ENCODE measurements at places on chromosomes 12 and 14.

GRCh38 chr12:42119085-42119633 is 25.5 kb downstream of the GXYLT1 start:
- DNase-seq, result no peak

DNA sequence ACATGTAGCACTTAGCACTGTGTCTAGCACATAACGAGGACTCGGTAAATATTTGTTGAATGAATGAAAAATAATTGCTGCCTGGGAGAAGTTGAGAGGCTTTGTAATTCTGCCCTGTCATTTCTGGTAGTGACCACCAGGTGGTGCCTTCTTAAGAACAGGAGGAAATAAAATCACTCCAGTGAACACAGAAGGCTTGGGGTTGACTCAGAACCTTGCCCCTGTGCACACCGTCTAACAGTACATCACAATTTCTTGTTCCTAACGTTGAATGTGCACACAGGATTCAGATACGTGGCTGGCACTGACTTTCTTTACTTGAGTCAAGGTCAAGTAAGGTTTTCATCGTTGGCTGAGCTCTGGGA is 91.8 kb downstream of the RGS6 start:
- peak; percentile 3 for DNase-seq

DNA sequence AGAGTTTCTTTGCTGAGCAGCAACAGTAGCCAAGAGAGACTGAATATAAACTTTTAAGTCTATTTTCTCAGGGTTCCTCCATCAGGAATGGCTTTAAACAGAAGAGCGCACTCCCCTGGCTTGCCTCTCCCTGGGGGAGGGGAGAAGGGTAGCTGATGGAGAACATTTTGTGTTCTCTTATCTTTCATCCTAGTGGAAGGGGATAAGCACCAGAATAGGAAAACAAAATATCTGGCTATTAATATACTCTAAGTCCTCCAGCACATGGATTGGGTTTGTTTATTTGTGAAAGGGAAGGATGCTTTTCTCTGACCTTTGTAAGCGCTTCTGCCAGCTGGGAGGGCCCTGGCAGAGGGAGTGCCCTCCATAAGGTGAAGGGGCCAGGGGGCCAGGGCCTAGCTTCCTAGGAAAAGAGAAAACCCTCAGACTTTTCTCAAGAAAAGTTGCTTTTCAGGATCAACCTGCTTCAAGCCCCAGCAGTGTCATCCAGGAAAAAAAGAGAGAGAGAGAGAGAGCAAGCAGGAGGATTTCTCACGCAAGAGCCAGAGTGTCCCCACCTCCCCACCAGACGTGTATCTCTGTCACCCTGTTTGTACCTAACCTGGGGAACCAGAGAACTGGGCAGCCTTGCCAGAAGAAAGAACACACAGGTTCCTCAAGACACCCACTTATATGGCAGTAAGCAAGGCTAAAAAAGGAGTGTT is 34.3 kb upstream of the ATP2A2 start:
- DNase-seq, result no peak

DNA sequence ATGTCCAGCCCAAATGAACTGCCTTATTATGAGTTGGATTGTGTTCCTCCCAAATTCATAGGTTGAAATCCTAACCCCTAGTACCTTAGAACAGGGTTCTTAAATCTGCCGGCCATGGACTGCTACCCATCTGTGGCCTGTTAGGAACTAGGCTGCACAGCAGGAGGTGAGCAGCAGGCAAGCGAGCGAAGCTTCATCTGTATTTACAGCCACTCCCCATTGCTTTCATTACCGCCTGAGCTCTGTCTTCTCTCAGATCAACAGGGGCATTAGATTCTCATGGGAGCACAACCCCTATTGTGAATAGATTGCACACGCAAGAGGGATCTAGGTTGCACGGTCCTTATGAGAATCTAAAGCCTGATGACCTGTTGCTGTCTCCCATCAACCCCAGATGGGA is 9.8 kb upstream of the EML5 start:
- no peak for DNase-seq

DNA sequence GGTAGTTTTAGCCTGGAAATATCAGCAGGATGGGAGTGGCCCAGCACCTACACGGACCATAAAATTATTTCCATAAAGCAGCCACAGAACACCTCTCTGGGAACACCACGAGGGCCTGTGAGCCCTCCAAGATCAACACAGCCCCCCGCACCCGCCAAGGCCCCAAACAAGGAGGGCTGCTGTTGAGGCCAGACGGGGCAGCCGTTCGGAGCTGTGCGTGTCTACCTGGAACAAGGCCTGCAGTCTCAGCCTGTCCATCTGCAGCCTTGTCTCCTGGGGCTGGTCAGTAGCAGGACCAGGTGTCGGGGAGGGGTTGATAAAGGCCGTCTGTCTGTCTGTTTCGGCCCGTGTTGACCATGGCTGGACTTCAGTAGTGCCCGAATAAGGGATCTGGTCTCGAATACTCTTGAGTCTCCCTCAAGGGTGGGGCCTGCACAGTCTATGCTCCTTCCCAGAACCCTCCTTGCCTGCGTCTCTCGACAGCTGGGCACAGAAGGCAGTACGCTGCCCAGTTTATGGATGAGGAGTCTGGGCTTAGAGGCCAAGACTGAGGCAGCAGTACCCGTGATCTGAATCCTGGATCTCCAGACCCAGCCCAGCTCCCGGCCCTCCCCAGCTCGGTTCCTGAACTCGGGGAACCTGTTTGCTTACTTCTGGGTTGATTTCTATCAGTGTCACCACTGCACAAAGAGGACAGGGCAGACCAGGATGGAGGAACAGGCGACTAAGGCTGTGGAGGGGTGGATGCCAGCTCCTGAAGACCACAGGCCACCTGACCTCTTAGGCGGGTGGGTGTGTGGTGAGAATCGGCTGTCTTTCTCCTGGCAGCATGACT is 23.1 kb upstream of the DLK1 start:
- DNase-seq, result no peak

GRCh38 chr14:30240018-30240417 is 312.4 kb upstream of the PRKD1 start:
- no peak for DNase-seq

DNA sequence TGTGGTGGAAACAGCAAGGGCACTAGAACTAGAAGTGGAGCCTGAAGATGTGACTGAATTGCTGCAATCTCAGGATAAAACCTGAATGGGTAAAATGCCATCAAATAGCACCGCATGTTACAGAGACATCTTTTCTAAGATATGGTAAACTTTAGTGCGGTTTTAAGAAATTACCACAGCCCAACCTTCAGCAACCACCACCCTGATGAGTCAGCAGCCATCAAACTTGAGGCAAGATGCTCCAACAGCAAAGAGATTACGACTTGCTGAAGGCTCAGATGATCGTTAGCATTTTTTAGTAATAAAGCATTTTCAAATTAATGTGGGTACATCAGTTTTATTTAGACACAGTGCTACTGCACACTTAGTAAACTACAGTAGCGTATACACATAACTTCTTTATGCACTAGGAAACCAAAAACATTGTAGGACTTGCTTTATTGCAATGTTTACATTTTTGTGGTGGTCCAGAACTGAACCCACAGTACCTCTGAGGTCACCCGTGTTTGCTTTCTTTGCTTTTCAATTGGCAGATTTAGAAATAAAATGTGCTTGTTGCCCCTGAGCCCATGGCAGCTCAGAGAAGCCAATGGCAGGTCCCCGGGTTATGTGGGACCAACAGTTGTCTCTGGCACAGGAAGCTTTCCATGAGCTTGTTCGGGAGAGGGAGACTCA is 15.9 kb downstream of the GOLGA3 start:
- DNase-seq, result no peak

DNA sequence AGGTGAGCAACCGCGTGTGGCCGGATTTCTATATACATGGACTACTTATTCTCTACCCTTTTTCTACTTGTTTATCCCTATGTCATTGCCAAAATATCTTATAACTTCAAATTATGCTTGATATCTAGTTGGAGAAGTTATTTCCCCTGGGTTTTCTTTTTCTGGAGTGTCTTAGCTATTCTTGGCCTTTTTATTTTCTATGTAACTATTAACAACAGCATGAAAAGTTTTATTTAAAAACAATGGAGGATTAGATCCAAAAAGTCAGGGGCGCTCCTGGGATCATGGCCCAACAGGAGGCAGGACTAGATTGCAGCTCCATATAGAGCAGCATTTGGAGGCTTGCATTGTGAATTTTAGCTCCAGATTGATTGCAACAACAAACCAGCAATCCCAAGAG is 8.6 kb upstream of the STRAP start:
- DNase-seq, result no peak

DNA sequence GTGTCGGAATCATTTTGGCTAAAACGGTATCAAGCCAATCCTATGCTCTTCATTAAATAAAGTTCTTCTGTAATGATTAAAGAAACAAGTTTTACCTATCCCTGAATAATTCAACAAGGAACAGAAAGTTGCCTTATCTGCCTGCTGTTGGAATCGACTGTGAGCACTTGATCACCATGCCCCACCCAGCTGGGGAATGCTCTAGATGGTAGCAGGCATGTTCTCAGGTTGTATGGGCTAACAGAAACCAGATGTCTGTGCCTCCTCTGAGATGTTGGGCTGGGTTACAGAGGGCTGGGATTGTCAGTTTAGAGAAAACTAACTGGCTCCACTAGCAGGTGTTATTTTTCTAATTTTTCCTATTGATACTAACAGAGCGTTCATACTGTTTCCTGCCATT is 28.9 kb downstream of the RTRAF start:
- DNase-seq, result no peak

DNA sequence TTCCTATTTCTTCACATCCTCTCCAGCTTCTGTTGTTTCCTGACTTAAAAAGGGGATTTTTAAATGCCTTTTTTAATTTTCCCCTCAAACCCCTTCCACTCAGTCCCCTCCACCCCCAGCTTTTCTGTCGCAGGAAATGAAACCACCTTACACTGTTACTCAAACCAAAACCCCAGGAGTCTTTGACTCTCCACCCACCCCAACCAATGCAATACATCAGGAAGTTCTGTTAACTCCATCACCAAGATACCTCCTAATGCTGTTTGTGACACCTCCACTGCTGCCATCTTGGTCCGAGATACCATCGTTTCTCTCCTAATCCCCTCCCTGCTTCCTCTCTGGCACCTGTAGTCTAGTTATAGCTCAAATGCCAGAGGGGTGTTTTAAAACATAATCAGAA is 25.4 kb upstream of the CPM start:
- DNase-seq, result no peak

- DNase-seq, result no peak
Observed at GRCh38 chr12:131105736-131106348, 152.1 kb downstream of the ADGRD1 start.

GRCh38 chr12:124665511-124665910 is 98.1 kb upstream of the NCOR2 start:
- peak; percentile 34 for DNase-seq

- DNase-seq, result no peak
Observed at GRCh38 chr12:25746131-25746530, 193.0 kb upstream of the LMNTD1 start.

- no peak for DNase-seq
Observed at GRCh38 chr12:96368233-96368632, 32.0 kb downstream of the CDK17 start.

GRCh38 chr12:22088886-22089285 is 42.9 kb downstream of the CMAS start:
- no peak for DNase-seq

DNA sequence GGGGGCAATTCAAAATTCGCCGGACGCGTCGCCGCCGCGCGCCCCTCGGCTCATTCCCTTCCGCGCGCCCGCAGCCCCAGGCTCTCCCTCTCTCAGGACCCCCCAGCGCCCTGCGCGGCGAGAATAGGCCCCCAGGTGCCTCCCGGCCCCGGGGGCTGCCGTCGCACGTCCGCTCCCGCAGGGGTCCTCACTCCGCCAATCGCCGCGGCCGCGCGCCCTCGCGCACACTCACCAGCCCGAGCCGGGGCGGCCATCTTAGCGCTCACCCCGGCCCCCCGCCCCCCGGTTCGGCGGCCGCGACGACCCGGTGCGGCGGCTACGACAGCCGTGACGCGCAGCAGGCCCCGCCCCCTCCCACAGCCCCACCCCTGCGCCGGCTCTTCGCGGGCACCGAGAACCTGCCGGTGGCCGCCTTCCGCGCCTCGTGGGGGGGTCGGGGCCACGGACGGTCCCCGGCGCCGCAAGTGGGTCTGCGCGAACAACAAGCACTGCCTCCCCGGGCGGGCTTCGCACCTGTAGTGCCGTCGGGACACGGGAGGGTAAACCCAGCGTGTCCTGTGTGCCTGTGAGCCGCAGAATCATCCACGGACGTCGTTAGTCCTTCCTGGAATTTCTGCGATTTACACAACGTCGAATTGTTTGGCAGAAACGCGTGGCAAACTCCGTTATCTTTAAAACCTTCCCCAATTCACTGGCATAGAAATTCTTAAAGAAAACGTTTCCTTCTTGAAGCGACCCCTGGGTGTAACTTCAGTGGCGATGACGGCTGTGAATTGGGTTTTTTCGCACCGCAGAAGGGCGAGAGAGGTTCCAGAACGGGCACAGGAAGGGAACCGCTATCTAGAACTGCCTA is 2.5 kb downstream of the USP44 start:
- DNase-seq, result no peak

GRCh38 chr12:30257618-30258017 is 438.1 kb downstream of the IPO8 start:
- no peak for DNase-seq

DNA sequence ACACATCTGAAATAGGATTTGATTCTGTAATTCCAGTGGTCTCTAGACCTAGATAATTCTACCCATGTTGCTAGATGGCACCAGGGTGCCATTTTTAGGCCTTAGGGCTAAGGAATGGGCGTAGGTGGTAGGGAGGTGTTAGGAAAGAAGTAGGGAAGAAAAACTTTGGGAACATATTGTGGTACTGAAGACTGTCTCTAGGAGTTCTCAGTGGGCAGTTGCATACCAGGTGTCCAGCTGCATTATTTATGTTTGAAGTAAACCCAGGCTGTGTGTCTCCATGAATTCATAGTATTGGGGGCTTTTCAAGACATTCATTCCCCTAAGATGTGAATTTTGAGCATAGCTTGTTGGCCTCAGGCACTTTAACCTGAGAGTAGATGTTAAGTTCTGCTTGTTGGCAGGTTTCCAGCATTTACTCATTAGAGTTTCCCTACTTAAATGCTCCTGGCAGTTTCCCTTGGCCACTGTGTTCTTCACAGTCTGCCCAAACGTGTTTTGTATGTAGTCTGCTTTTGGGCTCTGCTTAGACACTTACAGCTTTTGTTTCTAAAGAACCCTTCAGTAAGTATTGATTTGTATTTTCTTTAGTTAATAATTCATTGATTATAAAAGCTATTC is 31.5 kb upstream of the CCT2 start:
- DNase-seq, result no peak

GRCh38 chr12:84329938-84330337 is 582.7 kb downstream of the SLC6A15 start:
- no peak for DNase-seq

GRCh38 chr14:78445275-78445674 is 275.1 kb downstream of the NRXN3 start:
- no peak for DNase-seq

- DNase-seq, result no peak
Observed at GRCh38 chr14:99190696-99191394, 81.2 kb downstream of the BCL11B start.

- DNase-seq, result peak; percentile 41
Observed at GRCh38 chr14:75222208-75222701, 45.8 kb upstream of the TMED10 start.

All from HS-27A (cell line).